Progenitor cell of endocrine pancreas (in vitro differentiated cells): ENCODE measurements at places on chromosomes 2 and 18. TPM values are rescaled to one million over a fixed set of nuclear protein-coding genes. Genes with fewer than 3 reads are reported as not detected.

DNA sequence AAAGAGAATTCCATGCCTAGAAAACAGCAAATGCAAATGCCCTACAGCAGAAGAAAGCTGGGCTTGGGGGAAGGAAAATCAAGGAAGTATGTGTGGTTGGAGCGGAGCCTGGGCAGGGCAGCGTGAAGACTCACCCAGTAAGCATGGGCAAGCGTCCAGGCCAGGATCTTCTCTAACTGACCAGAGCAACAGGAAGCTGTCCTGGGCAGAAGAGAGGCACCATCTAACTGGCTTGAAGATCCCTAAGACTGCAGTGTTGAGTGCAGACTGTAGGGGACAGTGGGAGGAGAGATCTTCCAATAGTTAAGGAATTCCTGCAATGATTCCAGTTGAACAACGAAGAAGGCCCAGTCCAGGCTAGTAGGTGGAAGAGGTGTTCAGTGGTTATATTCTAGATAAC lies 57.9 kb downstream of the NXPH2 start:
- no peak overlapping the region for H3K4me3 ChIP-seq
- no peaks in the 10 kb centered on the region for H3K27me3 ChIP-seq
- no peak for DNase-seq

DNA sequence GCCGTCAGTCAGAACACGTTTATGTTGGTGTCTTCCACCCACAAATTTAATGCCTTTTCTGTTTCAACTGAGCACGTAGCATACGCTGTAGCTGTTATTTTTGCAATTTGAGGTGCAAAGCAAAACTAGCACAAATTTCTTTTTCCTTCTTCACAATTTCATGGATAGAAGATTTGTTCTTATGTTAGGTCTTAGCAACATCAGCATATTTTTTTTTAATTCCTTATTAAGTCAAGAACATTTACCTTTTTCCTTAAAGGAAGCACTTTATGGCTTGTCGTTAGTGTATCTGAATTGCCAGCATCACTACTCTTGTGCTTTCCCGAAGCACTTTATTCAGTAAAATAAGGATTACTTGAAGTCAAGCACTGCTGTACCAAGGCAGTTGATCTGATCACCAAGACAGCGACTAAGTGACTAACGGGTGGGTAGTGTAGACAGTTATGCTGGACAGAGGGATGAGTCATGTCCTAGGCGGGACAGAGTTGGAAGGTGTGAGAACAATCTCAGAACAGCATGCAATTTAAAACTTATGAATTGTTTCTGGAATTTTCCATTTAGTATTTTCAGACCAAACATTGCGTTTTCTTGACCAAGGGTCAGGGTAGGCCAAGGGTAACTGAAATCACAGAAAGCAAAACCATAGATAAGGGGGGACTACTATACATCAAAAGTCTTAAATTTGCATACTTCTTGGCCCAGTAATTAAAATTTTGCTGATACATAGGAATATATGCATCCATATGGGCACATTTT lies 13.3 kb downstream of the BABAM2 start:
- H3K4me1 ChIP-seq, result no peaks in the 10 kb centered on the region
- no peak for DNase-seq
- H3K36me3 ChIP-seq, result peaks cover 4% of the 10 kb centered on the region
- no peak overlapping the region for H3K4me3 ChIP-seq

- no peak overlapping the region for H3K4me3 ChIP-seq
- no peaks in the 10 kb centered on the region for H3K27me3 ChIP-seq
- H3K36me3 ChIP-seq, result no peaks in the 10 kb centered on the region
- no peak for DNase-seq
Measured at GRCh38 chr2:23112517-23112916, 272.5 kb upstream of the KLHL29 start.

PLB1 gene
- 0.65 and 0.78 TPM in 2 replicates for total RNA-seq

- H3K4me1 ChIP-seq, result no peaks in the 10 kb centered on the region
- no peak for DNase-seq
- no peaks in the 10 kb centered on the region for H3K27me3 ChIP-seq
- no peak overlapping the region for H3K4me3 ChIP-seq
- H3K36me3 ChIP-seq, result no peaks in the 10 kb centered on the region
Measured at GRCh38 chr2:54499661-54500060, 43.5 kb downstream of the SPTBN1 start.

GRCh38 chr2:401019-401679 lies 113.3 kb upstream of the ALKAL2 start:
- H3K36me3 ChIP-seq, result peaks cover 2% of the 10 kb centered on the region
- no peak overlapping the region for H3K4me3 ChIP-seq
- H3K4me1 ChIP-seq, result peaks cover 6% of the 10 kb centered on the region
- peaks cover 7% of the 10 kb centered on the region for H3K27me3 ChIP-seq
- H3K27ac ChIP-seq, result peak overlapping the region; percentile 76

DNA sequence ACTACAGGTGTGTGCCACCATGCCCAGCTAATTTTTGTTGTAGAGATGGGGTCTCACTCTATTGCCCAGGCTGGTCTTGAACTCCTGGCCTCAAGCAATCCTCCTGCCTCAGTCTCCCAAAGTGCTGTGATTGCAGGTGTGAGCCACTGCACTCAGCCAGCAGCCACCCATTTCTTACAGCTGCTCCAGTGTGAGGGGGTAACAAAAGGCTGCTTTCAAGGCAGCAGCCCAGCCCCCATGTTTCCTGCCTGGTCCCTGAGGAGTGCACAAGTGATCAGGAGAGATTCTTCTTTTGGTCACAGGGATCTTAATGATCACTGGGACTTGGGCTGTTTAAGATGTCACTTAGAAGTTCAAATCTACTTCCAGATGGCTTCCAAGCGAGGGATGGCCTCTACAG lies 15.2 kb upstream of the CXCR4 start:
- peaks cover 22% of the 10 kb centered on the region for H3K27me3 ChIP-seq
- DNase-seq, result no peak
- peaks cover 20% of the 10 kb centered on the region for H3K4me1 ChIP-seq
- H3K36me3 ChIP-seq, result no peaks in the 10 kb centered on the region

DSG2 gene
- 119 and 120 TPM in 2 replicates for total RNA-seq

DNA sequence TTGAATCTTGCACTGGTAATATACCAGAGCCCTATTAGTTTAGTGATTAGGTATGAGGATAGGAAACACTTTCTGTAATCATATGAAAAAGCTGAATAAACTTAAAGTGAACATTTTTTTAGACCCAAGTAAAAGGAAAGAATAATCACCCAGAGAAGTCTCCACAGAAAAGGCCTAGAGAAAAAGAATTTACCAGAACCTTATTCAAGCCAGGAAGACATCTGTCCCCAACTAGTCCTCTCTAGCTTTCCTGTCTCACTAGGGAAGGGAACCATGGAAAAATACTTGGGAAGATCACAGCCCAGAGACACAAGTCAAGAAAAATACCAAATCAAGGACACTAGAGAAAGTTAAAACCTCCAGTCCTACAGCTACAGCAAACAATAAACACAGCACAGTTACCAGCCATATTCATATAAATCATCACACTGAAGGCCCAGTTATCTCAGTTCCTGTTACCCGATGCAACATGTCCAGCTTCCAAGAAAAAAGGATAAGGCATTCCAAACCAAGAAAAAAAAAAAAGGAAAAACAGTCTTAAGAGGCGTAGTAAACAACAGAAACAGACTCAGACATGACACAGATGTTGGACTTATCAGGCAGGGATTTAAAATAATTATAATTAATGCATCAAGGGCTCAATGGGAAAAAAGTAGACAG lies 461.5 kb downstream of the IRS1 start:
- DNase-seq, result no peak
- no peaks in the 10 kb centered on the region for H3K36me3 ChIP-seq
- no peak overlapping the region for H3K4me3 ChIP-seq

DNA sequence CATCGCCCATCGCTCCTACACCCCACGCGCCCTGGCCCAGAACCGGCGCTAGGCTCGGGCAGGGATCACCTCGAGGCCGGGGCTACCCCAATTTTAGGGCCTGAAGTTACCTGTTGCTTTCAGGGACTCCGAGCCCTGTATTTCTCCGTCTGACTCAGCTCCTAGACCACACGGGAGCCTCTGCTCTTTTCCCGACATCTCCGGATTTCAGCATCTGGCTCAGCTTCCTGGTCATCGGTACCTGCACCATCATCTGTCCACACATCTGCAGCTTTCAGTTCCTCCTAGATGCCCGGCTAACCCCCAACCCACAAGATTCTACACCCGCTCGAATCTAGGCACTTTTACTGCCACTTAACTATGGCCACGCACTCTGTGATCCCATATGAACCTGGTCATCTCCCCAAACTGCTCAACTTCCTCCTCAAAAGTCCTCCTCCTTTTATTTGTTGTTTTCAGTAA lies 12.1 kb upstream of the HMSD start:
- no peaks in the 10 kb centered on the region for H3K4me1 ChIP-seq
- peaks cover 20% of the 10 kb centered on the region for H3K27me3 ChIP-seq
- no peaks in the 10 kb centered on the region for H3K36me3 ChIP-seq

DNA sequence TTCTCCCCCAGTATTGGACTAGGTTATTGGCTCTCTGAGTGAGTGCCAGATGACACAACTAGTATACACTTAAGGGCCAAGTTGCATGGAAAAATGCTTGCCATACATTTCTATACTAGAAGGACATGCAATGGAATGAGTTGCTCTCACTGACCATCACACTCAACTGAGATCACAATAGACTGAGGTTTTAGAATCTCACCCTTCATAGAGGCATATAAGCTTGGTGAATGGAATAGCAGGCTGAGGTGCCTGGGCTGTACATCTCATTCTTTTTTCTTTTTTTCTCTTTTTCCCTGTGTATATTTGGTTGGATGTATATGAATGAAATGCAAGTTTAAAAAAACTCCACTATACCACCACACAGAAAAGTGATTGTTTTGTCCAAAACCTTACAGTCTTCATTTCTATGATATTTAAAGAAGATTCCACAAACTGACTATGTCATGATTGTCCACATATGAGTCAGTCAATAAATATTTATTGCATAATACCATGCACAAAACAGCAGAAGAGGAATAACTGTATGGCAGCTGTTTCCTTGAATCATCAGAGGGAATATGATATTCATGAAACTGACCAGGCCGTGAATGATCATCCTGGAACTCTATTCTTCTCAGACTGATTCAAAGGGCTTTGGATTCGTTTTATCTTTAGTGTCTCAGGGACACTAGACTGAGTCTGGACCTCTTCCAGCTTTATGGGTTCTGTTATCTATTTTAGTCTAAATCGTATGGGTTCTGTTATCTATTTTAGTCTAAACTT lies 122.6 kb upstream of the STK17B start:
- no peaks in the 10 kb centered on the region for H3K27me3 ChIP-seq
- no peak overlapping the region for H3K27ac ChIP-seq
- H3K36me3 ChIP-seq, result peaks cover 2% of the 10 kb centered on the region
- peaks cover 5% of the 10 kb centered on the region for H3K4me1 ChIP-seq
- DNase-seq, result no peak

RFX8 gene
- not detected in 2 replicates for total RNA-seq

GCG gene
- total RNA-seq, result 92.9 and 128 TPM in 2 replicates
